Activated CD8-positive, alpha-beta memory T cell treated with anti-CD3 and anti-CD28 coated beads for 1 hour (primary cell): ENCODE measurements at places on chromosomes 1 and 21.

- DNase-seq: no peak
Measured at GRCh38 chr1:167588361-167588760, 34.8 kb upstream of the CREG1 start.

DNA sequence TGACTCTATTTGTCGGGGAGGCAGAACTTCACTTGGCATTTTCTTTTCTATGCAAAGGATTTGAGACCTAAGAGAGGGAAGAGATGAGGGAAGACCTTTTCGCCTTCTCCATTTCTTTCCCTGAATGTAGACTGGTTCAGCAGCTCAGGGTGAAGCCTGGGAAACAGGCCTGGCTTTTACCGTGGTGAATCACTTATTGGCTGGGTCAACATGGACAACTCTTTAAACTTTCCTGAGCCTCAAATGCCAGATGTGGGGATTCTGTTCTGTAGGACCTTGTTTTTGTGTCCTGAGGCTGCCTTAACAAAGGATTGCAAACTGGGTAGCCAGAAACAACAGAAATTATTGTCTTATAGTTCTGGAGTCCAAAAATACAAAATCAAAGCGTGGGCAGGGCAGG, 455.8 kb upstream of the VAMP3 start:
- no peak for DNase-seq

- no peak for DNase-seq
Measured at GRCh38 chr1:213154056-213154685, 103.1 kb downstream of the RPS6KC1 start.

- DNase-seq: no peak
Measured at GRCh38 chr1:74470251-74470650, 42.2 kb downstream of the LRRC53 start.

- DNase-seq: no peak
Measured at GRCh38 chr1:244945109-244945671, 80.8 kb upstream of the HNRNPU start.

DNA sequence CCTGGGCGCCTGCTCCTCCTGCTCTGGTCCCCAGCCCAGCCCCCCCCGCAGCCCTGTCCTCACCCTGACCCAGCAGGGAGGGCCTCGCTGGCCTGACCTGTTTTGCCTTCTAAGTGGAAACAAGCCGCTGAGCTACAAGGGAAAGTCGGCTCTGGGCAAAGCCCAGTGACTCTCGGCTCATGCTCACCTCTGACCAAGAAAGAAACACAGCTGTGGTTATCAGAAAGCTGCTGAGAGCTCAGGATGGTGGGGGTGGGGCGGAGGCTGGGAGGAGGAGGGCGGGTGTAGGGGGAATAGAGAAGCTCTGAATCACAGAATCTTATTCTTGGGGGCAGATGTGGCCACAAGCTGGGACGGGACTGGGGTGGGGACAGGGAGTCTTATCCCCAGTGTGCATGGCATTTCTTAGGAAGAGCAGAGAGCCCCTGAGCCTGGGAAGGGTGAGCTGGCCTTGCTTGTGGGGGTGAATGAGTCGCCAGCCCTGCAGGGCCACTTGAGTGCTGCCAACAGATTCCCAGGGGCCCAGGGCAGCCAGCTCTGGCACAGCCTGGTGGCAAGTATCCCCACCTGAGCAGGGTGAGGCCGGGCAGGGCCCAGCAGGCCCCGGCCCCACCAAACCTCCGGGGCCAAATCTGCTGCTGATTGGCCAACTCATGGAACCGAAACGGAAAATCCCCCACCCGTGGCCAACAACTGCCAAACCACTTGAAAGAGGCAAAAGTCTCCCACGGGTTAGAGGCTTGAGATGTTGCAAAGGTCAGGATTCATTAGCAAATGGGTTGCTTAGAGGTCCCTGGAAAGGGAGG, 120.6 kb downstream of the SPSB1 start:
- DNase-seq: no peak

DNA sequence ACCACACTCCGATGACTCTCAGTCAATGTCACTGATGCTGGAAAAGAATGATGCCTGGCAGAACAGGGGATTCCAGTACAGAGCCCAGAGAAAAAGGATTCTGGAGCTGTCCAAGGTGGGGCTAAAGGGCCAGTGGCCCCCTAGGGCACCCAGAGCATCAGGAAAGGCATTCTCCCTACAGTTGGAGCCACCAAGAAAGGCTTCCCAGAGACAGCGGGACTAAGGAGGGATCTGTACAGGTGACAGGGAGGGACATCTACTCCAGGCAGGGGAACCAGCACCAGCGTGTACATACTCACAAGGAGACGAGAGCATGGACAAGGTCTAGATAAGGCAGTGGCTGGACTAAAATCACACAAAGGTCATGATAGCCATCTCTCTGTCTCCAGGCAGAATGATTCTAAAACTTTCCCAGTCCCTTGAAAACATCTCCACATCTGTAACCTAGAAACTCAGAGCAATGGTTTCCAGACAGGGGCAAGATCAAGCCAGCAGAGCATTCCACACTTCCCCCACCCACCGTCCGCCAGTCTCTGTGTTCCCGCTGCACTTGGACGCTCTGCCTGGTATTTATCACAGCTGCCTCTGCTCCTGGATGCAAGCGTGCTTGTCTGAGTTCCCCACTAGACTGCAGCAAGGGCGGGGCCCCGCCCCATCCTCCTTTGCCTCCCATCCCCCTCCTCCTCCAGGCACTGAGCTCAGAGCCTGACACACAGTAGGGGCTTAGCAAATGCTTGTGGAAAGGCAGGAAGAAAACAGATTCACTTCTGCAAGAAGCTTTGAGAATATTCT, 111.6 kb upstream of the ZC3H12A start:
- DNase-seq: no peak

DNA sequence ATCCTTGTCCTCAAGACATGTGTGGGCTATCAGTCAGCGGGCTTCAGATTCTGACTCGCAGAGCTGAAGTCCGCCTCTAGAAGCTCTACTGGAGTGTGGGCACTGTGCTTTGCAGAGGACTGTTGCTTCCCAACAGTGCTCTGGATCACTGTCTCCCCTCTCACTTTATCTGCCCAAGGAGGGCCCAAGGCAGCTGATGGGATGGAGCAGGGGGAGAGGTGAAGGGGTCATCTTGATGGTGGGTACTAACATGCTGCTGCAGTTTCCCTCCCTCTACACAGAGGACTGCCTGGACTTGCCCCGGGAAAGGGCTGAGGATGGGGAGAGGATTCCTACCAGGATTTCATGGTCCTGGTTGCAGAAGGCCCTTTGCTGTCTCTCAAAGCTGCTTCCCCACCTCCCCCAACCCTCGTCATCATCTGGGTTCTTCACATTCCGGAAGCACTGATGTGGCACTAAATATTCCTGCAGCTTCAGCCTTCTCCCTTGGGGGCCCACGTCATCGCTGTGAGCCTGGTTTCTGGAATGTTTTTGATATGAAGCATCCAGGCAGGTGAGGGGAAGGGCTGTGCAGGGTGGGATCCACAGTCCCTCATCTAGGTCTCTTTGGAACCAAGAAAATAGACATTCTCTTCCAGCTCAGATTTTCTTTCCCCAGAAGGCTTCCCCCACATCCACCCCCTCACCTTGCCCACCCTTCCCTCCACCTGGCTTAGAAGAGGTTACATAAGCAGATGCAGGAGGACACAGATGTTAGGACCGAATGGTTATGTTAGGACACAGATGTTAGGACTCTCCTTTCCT, 23.2 kb downstream of the NUAK2 start:
- no peak for DNase-seq

- no peak for DNase-seq
Measured at GRCh38 chr1:117753652-117754051, 147.8 kb downstream of the TENT5C start.

- no peak for DNase-seq
Measured at GRCh38 chr1:172254521-172255222, 165.8 kb upstream of the C1orf105 start.

DNA sequence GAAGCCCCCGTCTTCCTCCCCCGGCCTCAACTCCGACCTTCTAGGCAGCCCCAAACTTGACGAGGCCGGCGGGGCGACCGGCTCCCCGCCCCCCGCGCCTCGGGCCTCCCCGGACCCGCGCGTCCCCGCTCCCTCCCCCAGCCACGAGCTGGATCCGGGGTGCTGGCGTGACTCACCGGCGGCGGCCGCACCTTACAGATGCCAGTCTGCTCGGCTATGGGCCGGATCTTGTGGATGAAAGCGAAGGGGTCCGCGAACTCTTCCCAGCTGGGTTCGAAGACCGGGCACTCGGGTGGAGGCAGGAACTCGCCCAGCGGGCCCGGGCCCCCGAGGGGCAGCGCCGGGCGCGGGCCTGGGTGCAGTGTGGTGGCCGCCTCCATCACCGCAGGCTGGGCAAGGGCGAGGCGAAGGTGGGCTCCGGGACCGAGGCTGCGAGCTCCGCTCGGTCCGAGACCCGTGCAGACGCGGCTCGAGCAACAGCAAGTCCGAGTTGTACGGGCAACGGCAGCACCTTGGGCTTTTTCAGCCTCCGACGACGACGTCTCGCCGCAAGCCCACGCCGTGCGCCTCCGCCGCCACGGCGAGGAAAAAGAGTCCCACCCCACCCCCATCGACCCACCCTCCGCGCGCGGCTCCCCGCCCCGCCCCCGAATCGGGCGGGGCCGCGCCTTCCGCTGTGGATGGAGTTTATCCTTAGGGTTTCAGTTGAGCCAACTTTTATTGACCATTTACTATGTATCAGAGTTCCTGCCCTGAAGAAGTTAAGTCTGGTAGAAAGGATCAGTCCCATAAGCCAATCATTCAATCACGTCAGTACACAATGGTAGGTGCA, at the start of gene KDM5B:
KDM5B (minus strand) TSS at position 496 of the 832 bp plus-strand sequence; CDS start at position 380, 116 bp downstream.
- DNase-seq: peak; percentile 53

GRCh38 chr1:231021540-231022031, 18.5 kb downstream of the FAM89A start:
- no peak for DNase-seq

DNA sequence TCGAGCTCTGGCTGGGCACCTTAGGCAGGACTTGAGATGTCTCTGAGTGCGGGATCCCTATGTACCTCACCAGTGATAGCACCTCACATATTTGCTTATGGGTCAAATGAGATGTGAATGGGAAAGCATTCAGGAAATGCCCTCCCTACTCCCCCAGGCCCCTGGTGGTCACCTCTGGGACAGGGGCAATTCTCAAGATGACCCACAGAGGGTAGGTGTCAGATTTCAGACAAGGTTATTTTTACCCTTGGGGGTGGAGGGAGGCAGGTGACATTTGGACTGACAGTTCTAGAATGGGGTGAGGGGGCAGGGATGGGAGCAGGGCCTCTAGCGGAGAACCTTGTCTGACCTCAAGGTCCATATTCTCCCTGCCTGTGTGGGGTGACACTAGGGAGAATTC, 27.1 kb downstream of the ACOT11 start:
- DNase-seq: no peak

DNA sequence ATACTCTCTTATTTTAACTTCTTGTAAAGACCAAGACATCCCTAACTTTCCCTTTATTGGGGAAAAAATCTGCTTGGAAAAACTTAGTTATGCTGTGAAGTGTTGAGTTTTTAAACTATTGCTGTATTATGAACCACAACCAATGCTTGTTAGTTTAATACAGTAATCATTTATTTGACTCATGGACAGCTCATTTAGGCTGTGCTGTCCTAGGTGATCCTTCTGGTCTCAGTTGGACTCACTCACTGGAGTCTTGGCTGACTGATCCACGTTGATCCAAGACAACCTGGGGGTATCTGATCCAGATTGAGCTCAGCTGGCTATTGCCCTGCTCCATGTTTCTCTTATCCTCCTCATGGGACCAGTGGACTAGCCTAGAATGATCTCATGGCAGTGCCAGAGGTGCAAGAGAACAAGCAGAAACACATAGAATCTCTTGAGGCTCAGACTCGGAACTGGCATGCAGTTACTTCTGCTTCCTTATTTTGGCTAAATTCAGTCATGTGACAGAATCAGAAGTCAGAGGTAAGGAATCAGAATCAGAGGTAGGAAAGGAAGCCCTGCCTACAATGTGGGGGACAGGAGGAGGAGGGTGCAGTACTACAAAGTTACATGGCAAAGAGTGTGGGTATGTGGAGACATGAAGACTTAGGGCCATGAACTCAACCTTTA, 156.5 kb downstream of the FGGY start:
- DNase-seq: no peak

- no peak for DNase-seq
Measured at GRCh38 chr1:214974002-214974401, 108.5 kb upstream of the KCNK2 start.

- no peak for DNase-seq
Measured at GRCh38 chr1:210264496-210265380, 32.1 kb downstream of the SERTAD4 start.

- no peak for DNase-seq
Measured at GRCh38 chr1:224378855-224379631, 22.4 kb downstream of the CNIH4 start.

DNA sequence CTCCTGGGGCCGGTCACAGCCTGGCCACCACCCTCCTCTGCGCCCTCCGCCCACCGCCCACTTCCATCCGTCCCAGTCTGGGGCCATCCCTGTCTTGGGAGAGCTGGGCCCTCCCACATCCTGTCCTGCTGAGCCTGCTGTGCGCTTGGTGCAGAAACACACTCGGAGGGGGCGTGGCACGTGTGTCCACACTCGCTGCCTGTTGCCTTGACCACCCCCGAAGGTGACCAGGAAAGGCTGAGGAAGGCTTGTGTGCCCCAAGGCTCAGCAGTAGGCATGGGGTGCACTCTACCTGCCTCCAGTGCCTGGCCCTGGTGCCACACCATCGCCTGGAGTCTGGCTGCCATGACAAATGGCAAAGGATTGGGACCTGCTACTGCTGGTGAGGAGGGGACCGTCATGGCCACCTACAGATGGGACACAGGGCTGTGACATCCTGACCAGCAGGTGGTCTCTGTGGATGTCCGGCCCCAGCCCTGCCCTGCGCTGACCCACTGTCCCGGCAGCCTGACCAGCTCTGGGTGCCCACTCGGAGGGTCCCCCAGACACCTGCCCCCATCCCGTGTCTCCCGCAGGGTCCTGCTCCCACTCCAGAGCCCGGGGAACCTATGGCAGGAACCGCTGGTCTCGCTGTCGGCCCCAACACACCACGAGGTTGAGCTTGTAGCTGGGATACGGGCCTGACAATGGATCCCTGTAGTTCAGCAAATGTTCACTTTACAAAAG, 23.2 kb upstream of the PTTG1IP start:
- no peak for DNase-seq

DNA sequence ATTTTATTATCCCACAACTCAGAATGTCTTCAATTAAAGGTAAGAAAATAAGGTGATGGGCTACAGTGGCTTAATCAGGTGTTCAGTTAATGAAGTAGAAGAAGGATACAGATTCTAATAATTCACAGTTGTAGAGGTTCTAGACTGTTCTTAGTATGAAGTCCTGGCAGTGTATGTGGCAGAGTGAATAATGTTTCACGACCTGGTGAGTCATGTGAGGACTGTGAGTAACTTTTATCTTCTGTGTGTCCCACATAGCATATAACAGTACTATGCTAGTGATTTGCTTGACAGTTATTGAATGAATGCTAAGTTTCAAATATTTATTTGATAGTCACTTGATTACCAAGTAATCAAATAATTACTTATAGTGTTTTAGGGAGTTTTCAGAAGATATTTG, 20.0 kb downstream of the SLC16A4 start:
- DNase-seq: no peak

GRCh38 chr1:228098323-228098931, 4.7 kb downstream of the C1orf35 start:
- DNase-seq: no peak
